ENCODE measurements at places on chromosomes 7 and 10.

DNA sequence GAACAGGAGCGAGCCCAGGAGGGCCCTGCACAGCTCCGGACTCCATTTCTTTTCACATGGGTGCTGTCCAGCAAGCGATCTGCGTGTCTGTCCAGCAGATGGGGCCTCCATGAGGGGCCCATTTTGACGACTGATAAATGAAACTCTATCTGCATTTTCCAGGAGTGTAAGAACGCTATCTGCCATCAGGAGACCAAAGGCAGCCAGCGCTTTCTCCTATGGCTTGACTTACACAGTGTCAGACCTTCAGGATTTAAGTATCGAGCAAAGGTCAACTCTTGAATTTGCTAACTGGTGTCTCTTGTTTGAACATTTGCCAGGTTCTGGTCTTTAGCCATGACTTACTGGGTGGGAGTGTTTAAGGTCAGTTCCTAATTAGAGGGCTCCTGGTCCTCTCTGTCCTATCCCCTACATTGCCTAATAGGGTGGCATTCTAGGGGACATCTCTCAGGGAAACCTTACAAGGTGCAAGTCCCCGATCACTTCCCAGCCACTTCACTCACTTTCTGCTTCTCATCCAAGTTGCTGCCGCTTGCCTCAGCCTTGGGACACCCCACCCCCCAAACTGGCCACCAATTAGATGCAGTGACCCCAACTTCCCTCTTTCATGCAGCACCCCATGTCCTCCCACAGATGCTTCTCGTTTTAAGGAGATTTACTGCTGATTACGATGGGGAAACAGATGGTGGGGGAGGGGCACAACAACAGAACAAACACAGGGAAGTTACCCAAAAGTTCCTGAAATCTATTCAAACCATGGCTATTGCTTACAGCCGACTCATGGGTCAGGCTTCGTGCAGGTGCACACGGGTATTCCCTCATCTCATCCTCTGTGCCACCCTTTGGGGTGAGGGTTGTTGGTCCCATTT lies 20.0 kb downstream of the VSIR start:
- DNase-seq, result no peak

DNA sequence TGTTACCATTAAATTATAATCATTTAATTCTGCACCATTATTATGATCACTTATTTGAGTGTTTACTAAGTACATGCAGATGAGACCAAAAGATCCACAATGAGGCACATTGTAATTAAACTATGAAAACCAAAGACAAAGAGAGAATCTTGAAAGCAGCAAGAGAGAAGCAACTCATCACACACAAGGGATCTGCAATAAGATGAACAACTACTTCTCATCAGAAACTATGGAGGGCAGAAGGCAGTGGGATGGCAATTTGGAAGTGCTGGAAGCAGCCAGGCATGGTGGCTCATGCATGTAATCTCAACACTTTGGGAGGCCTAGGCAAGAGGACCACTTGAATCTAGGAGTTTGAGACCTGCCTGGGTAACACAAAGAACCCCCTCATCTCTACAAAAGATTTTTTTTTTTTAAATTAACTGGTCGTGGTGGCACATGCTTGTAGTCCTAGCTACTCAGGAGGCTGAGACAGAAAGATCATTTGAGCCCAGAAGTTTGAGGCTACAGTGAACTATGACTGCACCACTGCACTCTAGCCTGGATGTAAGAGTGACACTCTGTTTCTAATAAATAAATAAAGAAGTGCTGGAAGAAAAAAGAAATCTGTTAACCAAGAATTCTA lies 47.7 kb downstream of the CDK6 start:
- DNase-seq, result no peak

DNA sequence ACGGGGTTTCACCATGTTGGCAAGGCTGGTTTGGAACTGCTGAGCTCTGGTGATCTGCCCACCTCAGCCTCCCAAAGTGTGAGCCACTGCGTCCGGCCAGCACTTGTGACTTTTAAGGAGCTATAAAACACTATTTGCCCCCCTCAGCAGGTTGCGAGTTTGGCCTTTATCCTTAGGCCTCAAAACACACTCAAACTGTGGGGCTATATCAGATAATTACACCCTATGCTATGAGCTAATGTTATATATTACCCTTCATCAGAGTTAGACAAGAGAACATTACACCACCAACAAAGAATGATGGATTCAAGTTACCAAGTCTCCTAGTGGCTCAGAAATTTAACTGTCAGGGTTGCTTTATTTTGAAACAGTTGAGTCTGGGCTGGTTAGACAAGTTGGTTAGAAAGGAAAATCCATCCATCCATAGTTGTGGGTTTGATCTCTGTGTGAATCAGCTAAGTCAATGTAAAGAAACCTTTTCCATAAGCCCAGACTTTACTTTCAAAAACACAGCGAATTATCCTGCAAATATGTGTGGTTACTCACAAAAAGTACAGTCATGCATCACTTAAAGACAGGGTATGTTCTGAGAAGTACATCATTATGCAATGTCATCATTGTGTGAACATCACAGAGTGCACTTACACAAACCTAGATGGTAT lies 115.8 kb downstream of the SEMA3D start:
- no peak for DNase-seq

GRCh38 chr7:23335621-23336020 lies 36.5 kb downstream of the MALSU1 start:
- no peak for DNase-seq

DNA sequence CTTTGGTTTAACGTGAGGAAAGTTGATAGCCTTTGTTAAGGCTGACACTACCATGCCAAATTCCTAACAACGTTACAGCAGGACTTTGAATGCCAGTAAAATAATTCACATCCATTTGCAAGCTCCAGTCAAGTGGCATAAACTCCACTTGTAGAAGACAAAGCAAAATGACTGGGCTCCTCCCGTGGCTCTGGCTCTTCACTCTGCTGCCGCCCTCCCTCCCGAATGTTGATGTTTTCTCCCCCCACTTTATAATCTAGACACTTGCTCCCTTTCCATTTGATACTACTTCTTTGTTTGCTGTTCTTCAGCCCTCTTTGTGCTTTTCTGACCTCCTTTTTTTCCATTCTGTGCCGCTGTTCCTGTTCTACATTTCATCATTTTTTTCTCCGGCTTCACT lies 22.8 kb upstream of the ITGB8 start:
- no peak for DNase-seq

DNA sequence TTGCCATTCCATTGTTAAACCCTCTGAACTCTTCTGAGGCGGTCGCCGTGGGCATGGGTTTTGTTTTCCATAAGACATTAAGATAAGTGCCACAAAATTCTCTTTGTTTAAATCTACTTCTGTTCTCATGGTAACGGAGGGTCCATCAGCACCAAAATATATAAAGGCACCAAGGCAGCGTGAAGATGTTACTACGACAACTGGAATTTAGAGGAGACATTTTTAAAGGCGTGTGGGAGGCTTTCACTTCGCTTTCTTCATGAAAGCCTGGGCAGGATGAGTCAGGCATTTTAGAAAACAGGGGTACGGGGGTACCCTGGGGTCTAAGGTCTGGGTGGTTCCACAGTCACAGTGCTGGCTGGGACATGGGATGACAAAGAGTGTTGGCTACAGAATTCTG lies 34.0 kb downstream of the SMKR1 start:
- DNase-seq, result no peak
